Activated CD8-positive, alpha-beta memory T cell treated with anti-CD3 and anti-CD28 coated beads for 1 hour (primary cell): ENCODE measurements at places on chromosomes 7 and 10.

DNA sequence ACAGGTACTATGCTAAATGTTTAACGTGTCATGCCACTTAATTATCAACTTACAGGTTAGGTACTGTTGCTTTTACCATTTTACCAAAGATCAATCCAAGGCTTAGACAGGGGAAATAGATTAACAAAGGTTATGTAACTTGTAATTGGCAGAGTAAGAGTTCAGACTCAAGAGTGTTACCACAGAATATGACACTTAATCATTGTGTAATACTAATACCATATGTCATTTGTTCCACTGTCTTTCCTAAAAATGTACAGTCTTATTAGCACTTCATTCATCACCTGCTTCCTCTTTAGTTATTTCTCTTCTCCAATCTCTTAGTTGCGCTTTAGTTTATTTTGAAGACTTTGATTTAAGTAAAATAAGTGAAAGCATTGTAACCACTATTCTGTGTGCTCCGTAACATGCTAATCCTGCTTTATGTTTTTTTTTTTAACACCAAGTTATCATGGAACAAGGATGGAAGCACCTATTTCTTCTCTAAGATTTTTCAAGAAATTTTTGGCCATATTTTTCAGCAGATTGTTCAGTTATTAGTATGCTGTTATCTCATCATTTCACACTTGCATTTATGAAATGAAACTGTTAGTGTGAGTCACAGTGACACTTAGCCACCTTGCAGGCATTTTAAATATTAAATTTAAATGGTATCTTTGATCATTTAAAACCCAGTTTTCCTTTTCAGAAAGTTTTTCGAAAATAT lies 197.3 kb downstream of the PHF14 start:
- no peak for DNase-seq

GRCh38 chr7:123242467-123243092 lies 42.8 kb upstream of the SLC13A1 start:
- no peak for DNase-seq

DNA sequence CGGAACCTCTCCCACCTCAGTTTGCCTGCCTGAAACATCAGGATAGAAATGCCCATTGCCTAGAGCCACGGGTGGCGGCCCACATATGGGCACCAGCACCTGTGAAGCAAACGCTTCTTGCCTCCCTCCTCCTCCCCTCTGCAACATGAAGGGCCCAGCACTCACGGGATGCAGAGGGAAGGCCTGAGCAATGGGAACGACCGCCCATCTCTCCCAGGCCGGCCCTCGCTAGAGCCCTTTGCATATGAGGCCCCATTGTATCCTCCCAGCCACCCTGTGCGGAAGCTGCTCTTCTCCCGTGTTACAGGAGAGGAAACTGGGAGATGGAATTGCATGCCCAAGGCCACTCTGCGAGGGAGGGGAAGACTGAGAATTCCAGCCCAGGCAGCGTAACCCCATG lies 88.2 kb downstream of the RGS10 start:
- no peak for DNase-seq

GRCh38 chr10:44390585-44391072 lies 5.7 kb upstream of the CXCL12 start:
- no peak for DNase-seq

GRCh38 chr7:29332042-29332811 lies 137.7 kb downstream of the CHN2 start:
- no peak for DNase-seq

DNA sequence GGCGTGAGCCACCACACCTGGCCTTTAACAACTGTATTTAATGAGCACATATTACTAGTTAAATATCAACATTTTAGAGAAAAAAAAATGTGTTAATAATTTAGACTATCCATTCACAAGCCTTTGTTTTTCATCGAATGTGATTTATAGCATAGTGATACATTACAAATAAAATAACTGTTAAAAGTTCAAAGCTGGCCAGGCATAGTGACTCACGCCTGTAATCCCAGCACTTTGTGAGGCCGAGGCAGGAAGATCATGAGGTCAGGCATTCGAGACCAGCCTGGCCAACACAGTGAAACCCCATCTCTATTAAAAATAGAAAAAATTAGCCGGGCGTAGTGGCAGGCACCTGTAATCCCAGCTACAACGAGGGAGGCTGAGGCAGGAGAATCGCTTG lies 72.7 kb downstream of the HACD1 start:
- no peak for DNase-seq

DNA sequence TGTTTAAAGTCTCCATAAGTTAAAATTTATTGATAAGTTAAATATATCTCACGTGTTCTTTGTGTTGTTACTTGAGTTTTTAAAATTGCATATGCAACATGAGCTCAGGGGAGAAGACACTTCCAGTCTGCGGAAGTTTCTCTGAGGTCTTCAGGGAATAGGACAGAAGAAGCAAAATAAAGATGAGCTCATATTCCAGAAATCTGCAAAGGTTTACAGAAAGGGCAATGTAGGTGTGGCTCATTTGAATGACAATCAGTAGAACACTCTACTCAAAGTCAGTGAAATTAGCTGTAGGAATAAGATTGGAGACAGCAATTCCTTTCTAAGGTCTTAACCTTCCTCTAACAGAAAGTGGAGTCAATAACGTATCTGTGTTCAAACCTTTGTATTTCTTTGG lies 53.7 kb downstream of the CACNA2D1 start:
- no peak for DNase-seq
